Naive thymus-derived CD4-positive, alpha-beta T cell (primary cell): ENCODE measurements at places on chromosomes 7 and 10.

- DNase-seq, result peak; percentile 11
Measured at GRCh38 chr7:16753102-16753931, at the start of gene TSPAN13. Gene TSPAN13, plus strand, starts transcription at chr7:16753755. Its CDS starts 213 bp downstream, at chr7:16753968.

DNA sequence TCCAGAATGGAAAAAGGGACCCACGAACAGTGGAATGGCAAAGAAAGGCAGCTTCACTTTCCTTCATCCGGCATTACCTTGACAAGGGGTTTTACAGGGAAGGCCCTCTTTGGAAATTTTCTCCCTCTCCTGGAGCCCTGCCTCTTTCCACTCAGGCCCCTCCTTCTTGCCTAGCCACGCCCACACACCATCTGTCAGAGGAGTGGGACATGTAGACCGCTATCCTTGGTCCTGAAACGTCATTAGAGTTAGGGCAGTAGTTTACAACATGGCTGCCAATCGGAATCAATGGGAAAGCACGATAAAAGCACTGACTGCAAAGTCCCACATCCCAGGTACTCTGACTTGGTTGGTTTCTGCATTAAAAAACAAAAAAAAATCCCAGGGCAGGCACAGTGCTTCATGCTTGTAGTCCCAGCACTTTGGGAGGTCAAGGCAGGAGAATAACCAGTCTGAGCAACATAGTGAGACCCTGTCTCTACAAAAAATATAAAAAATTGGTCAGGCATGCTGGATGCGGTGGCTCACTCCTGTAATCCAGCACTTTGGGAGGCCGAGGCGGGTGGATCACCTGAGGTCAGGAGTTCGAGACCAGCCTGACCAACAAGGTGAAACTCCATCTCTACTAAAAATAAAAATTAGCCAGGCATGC is 96.4 kb downstream of the MARCHF5 start:
- no peak for DNase-seq

DNA sequence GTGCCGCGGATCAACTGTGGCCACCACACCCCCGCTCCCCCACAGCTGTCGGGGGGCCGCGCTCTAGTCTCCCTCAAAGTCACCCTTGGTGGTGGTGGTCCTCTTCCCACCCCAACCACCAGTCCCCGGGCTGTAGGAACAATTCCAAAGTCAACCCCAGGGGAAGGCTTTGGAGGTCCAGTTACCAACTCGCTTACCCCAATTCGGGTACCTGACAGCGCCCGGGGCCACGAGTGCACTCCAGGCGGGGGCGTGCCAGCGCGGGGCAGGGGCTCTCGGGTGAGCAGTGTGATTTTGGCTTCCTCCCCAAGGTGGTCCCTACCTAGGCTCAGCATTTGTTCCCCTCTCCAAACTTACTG is 584 bp upstream of the ZMIZ1 start:
- DNase-seq, result peak; percentile 40

DNA sequence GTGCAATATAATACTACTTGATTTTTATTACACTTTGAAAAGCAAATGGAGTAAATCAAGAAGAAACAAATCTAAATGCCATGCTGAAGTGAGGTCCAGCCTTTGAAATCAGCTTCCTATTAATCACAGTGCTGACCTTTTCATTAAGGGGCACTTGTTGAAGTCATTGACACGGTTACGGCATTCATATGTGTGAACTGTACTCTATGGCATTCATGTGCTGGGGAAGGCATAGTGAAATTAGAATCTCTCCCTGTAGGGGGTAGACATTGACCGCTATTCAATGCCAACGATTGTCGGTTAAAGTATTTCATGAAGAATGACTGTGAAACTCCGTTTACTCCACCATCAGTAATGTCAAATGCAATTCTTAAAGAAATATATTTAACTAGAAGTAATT is 296.1 kb upstream of the SEMA3A start:
- no peak for DNase-seq

DNA sequence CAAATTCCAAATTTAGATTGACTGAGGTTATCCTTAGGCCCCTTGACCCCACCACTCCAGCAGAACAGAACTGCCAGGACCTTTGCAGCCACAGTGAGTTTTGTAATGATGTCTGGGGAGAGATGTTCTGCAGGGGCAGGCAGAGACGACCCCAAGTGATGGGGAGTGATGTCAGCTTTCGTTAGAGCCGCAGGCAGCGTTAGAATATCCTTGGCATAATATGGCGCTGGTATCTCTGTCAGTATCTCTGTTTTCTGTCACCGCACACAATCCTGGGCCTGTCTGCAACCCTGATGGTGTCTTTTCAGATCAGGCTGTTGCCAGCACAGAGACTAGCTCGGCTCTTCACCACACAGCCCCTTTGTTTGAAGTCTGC is 1083.6 kb downstream of the KCNMA1 start:
- DNase-seq, result no peak

- DNase-seq, result no peak
Measured at GRCh38 chr10:82267014-82267413, 392.0 kb downstream of the NRG3 start.

DNA sequence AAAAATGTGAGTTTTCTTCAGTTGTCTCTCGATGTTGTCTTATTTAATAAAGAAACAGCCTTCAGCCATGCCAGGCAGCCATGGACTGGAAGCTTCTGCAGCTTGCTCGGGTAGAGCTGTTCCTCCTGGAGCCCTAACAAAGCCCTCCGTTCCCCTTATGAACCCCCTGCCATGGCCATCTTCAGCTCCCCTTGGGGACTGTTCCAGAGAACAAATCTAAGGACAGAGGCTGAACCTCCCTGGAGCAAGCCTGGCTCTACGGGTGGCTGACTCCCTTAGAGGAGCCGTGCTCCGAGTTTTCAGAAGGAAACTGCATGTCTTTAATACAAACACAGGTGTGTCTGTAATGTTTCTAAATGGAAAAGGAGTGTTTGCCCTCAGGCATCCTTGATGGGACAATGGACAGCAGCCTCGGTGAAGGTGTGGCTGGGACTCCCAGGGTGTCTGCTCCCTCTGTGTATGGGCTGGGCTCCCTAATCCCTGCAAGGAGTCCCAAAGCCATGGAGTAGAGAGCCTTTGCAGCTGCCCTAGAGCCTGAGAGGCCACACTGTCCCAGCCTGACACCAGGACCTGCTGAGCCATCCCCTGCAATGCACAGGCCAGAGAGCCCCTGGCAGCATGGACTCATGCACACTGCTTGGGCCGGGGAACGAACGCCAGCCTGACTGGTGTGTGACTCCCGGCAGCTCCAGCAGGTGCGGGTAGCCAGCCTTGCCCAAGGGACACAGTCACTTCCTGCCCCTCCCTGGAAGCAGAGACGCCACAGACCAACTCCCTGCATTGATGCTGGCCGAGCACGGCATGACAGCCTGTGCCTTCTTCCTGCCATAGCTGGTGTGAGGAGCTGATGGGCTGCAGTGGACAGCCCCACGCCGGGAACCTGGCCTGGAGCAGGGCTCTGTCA is 381.8 kb downstream of the TCERG1L start:
- DNase-seq, result no peak

GRCh38 chr10:93068411-93069244 is 5.1 kb upstream of the CYP26A1 start:
- no peak for DNase-seq

- no peak for DNase-seq
Measured at GRCh38 chr7:46152696-46153095, 231.6 kb upstream of the IGFBP3 start.

DNA sequence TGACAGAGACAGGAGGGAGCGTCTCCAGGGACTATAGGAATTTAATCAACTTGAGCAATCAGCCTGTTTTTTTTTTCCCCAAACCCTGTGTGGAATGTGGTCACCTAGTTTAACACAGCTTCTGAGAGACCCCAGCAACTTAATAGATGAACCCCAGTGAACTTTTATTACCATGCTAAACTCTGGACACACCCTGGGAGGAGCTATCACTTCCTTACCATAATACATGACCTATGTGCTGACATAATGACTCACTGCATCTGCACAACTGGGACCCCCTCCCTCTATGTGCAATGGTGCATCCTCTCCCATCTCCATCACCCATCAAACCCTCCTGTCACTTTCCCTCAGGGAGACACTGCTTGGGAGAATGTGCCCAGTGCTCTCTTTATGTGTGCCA is 83.7 kb downstream of the EPC1 start:
- no peak for DNase-seq

DNA sequence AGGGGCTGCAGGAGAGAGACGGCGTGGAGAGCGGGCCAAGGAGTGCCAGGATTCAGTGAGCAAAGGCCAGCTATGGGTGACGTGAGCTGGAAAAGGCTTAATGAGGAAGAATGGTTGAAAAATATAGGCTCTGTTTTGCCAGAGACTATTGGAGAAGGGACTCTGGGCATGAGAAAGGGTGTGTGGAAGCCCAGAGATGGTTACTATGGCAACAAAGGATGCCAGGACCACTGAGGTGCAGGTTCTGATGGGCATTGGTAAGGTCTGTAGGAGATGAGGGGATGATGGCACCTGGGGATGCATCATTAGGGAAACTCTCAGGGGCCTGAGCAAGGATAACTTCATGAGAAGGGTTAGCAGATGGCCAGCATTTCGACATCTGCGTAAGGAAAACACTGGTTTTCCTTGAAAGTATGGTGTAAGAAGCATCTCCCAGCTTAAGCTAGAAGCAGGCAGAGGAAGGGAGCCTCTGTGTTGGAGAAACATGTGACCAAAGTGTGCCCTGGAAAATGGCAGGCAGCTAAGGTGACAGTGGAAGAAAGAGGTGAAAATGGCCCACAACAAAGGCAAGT is 21.6 kb upstream of the FAM180A start:
- DNase-seq, result no peak

GRCh38 chr7:74417419-74417971 is 36.2 kb upstream of the GTF2IRD1 start:
- DNase-seq, result peak; percentile 66

GRCh38 chr7:101622609-101623173 is 6.4 kb downstream of the MYL10 start:
- no peak for DNase-seq

DNA sequence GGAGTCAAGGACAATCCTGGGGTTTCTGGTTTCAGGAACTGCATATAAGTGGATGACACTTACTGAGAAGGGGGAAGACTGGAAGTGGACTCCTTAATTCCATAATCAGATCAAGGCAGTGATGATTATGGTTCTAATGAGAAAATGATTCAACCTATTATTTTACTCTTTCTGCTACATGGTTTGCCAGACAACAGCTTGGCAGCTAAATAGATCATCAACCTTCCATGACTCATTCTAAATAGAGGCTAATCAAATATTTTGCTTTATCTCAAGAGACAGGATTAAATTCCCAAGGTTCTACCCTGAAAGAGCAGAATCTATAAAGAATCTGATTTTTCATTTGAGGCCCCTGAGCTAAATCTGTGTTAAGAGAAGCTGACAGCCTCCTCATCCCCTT is 46.3 kb downstream of the CNNM1 start:
- DNase-seq, result no peak

DNA sequence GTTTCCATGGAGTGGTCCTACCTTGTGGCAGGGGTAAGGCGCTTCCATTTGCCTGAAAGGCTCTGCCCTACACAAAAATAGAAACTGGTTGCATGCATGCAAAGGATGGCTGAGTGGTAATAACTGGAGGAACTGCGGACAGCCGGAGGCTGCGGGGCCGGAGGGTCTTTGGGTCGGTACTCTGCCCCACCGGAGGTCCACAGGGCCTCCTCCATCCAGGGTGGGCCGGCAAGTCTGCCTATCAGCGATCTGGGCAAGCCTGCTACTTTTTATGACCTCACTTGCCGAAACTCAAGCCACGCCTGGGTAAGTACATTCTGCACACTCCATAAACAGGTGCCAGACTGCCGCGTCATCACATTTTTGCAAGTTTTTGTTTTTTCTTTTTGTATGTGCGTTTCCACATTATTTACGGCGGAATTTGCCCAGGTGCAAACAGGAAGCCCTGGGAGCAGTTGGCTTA is 30.0 kb downstream of the TACC2 start:
- DNase-seq, result no peak

DNA sequence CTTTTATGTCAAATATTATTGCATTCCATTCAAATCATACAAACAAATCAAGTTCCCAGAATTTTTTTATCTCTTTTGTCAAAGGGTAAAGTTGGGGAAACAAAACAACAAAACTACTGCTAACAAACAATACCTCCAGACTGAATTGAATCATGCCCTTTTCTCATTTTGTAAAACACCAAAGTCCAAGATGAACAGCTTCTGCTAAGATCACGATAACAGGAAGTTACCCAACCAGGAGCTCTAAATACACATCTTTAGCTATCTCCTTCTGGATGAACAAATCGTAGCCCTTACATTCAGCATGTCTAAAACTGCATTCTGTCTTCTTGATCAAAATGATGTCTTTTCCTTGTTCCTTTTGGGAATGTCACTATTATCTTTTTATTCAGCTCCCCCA is 97.4 kb downstream of the CTTNBP2 start:
- DNase-seq, result no peak

DNA sequence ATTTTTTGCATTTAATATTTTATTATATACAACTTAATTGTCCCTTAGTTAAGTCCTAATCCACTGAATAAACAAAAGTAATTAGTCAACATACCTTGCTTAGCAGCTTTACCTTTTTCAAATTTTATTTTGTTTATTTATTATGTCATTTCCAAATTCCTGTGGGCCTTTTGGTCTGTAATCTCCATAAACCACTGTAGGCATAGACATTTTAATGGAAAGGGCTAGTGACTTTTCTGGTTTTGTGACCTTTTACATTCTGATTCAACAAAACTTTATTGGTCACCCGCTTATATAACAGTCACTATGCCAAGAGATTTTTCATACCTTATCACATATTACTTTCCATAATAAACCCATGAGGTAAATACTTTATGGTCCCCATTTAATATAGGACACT is 181.3 kb upstream of the PRPS1L1 start:
- DNase-seq, result no peak

DNA sequence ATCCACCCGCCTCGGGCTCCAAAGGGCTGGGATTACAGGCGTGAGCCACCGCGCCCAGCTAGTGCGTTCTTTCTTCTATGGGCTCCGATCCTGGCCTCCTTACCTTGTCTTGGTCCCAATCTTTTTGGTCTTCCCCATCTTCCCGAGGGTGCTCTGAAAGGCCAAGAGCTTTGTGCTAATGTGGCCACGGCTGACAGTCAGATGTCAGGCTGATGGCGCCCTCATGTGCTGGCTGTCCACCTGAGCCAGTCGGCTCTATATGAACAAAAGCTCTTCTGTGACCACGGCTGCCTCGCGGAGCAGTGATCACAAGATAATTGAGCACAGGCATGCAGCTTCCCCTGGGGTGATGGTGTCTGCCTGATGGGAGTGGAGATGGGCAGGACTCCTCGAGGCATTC is 11.0 kb upstream of the AHCYL2 start:
- no peak for DNase-seq

- DNase-seq, result no peak
Measured at GRCh38 chr7:98166668-98166970, 44.6 kb upstream of the BHLHA15 start.

GRCh38 chr7:124009321-124009720 is 23.5 kb downstream of the TMEM229A start:
- DNase-seq, result no peak

DNA sequence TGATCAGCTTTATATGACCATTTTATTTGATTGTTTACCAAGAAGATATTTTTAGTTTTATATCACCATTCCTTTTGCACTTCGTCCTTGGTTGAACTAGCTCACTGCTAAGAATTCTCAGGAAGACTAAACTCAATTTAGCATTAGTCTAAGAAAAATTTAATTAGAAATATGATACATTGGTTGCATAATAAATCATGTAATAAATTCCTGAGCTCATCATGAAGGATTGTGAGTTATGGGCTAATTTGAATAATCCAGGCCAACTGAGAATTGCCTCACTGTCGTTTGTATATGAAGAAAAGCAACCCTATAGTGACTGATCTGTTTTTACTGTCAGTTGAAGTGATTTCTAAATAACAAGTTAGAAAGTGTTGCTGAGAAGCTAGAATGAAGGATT is 725.5 kb downstream of the DNAJB9 start:
- DNase-seq, result no peak

- no peak for DNase-seq
Measured at GRCh38 chr10:43293677-43294057, 26.8 kb upstream of the RASGEF1A start.

GRCh38 chr10:78626471-78626870 is 442.3 kb upstream of the ZMIZ1 start:
- no peak for DNase-seq
